ENCODE measurements at places on chromosomes 7 and 10.

DNA sequence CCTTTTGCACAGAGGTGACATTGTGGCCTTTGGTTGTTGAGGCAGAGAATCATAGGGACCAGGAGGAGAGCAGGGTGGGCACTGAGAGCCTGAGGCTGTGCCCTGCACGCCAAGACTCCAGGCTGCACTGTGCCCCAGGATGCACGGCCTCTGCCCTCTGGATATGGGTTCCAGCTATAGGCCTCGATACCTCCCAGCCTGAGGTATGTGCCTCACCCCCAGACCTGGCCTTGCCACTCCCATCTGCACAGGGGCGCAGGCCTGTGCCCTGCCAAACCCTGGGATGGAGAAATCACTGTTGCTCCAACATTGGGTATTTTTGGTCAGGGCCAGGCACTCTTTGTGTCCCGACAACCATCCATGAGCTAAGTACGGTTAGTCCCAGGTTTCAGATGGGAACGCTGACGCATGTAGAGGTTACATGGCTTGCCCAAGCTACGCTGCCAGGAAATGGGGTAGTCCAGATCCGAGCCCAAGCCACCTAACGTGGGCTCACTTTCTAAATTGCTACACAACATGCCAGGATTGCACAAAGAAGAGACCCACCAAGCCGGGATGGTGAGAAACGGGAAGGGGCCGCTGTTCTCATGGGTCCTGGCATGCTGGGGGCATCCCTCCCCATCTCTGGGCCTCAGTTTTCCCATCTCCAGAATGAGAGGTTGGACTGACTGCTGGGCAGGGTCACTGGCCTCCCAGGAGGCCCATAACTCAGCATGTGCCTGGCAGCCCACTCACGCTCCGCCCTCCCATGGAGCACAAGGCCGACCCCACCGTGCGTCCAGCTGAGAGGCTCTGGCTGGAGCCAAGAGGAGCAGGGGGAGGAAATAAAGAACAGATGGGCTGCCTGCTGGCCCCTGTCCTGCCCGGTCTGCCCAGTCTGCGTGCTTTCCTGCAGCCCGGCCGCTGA, 44.2 kb downstream of the ZCCHC24 start:
- DNase-seq, result no peak

- DNase-seq, result no peak
Observed at GRCh38 chr10:36542493-36542892, 582.9 kb upstream of the ANKRD30A start.

GRCh38 chr7:3146571-3147226, 103.0 kb upstream of the CARD11 start:
- no peak for DNase-seq

- DNase-seq, result no peak
Observed at GRCh38 chr10:2529945-2530344, 537.4 kb upstream of the PFKP start.

- no peak for DNase-seq
Observed at GRCh38 chr7:157528785-157529341, 192.1 kb downstream of the DNAJB6 start.

DNA sequence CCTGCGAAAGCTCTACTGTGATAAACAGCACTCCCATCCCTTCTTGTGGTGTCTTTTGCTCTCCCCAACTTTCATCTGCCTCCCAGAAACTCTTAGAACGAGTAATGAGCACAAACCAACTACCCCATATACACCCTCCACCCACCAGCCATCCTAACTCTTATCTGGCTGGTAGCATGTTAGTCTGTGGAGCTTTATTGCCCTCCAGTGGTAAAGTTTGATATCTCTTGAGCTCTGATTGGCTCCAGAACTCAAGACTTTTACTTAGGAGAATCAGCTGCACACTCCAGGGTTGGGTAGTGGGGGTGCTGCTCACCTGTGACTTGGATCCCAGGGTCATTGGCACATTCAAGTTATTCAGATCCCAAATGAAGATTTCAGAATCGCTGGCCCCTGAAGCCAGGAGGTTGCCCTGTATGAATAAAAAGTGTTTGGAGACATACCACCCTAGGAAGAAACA, 10.9 kb downstream of the SEC31B start:
- no peak for DNase-seq

All from T follicular helper cell (primary cell).